ENCODE measurements at places on chromosomes 2 and 18.
A peak's percentile ranks its signal among the peaks of the same experiment; 100 is the strongest.

- no peak for DNase-seq
- no peak overlapping the region for H3K27ac ChIP-seq
- H3K27me3 ChIP-seq = no peaks in the 10 kb centered on the region
- no peaks in the 10 kb centered on the region for H3K36me3 ChIP-seq
- no peak overlapping the region for H3K4me3 ChIP-seq
- H3K4me1 ChIP-seq = peaks cover 6% of the 10 kb centered on the region
Observed at GRCh38 chr2:233416706-233417105, 62.4 kb downstream of the DGKD start.

DNA sequence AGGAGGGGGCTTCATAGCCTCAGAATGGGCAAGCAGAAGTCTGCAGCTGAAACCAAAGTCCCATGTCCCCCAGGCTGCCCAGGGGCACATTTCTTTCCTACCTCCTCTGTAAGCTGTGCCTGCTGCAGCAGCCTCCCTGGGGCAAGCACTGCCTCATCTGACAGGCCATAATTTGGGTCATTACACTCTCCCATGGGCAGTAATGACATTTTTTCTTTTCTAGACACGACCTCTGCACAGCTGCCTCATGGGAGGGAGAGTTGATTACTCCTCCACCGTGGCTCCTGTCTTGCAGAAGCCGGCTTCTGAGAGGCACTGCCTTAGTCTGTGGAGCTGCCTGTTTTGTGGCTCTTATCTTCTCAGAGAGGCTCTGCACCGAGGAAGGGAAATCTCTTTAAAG is 268.9 kb downstream of the TDRD15 start:
- H3K27me3 ChIP-seq = no peaks in the 10 kb centered on the region
- no peak overlapping the region for H3K27ac ChIP-seq
- H3K4me3 ChIP-seq = no peak overlapping the region
- DNase-seq = no peak
- no peaks in the 10 kb centered on the region for H3K4me1 ChIP-seq

DNA sequence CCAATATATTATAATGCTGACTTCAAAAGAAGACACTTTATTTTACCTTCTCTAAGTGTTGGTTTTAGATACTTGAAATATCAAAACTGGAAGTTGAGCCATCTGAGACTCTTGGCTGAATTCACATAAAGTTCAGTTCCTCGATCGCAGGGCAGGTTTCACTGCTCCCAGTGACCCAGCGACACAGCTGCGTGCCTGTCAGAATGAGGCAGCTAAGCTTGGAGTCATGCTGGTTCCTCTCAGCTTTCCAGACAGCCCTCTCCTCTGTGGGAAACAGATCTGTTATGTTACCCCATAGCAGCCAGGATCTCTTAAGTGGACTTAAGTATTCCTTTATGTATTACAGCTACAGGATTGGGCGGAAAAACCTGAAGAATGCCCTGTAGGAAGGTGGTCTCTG is 142.8 kb upstream of the ALPP start:
- H3K36me3 ChIP-seq = no peaks in the 10 kb centered on the region
- DNase-seq = peak; percentile 8
- peaks cover 4% of the 10 kb centered on the region for H3K4me1 ChIP-seq
- no peak overlapping the region for H3K4me3 ChIP-seq

DNA sequence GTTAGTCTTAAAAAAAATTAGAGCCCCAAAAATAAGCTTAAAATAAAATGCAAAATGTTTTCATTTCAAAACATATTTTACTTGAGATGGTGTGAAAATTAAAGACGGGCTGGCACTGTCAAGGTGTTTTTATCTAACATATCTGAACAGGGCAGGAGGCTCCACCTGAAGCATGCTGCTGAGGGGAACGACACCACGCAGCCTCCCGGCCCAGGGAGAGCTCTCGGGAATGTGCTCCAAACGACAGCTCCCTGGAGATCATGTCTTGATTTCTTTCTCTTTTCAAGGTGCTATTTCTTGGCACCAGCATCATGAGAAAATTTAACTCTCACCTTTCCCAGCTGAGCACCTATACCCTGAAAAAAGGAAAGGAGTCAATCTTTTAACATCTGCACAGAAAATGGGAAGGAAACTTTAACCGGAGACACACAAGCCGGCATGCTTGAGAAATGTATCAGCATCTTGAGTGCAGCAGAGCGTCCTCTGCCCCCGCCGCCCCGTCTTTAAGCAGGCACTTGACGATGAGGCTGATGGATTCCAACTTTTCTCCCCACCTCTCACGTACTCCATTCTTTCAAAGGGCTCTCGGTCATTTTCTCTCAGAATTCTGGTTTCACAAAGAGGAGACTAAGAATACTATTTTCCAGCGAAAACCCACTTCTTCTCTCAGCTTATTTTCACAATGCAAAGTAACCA is 56.6 kb downstream of the EIPR1 start:
- H3K27ac ChIP-seq = no peak overlapping the region
- H3K4me1 ChIP-seq = peaks cover 4% of the 10 kb centered on the region
- no peak overlapping the region for H3K4me3 ChIP-seq
- H3K27me3 ChIP-seq = no peaks in the 10 kb centered on the region

DNA sequence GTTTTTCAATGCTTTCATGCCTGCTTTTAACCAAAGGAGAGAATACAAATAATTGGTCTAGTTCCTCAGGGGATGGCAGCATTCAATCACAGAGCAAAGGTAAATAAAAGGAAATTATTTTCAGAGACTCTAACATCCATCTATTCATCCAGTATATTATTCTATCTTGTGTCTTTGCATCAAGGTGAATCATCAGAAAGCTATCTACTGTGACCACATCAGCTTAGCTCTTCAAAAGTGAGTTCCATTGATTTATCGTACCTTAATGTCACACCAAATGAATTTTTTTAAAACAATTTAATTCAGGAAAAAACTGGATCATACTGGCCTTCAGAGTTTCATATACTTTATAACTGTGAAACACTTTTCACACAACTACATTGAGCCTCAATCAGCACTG is 66.1 kb downstream of the CHN1 start:
- H3K27ac ChIP-seq = no peak overlapping the region
- no peak overlapping the region for H3K4me3 ChIP-seq
- peaks cover 96% of the 10 kb centered on the region for H3K36me3 ChIP-seq
- no peak for DNase-seq

DNA sequence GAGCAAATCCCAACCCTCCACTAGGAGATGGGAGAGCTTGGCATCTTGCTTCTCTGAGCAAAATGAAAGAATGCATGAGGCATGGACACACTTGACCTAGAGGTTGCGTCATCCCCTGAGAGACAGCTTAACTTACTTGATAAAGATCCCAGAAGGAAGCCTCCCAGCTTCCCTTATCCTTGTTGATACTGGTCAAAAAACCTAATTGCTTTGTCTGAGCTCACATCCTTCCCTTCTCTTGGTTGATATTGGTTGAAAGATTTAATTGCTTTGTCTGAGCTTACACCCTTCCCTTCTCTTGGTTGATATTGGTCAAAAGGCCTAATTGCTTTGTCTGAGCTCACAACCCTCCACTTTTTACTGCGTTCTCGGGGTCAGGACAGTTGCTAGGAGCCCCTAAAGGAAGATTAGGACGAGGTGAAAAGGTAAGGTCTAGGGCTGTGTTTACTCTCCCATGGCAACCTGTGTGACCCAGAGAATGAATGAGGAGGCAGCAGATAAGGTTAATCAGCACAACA is 12.2 kb upstream of the BOD1L2 start:
- peaks cover 5% of the 10 kb centered on the region for H3K4me1 ChIP-seq
- H3K27ac ChIP-seq = no peak overlapping the region
- H3K27me3 ChIP-seq = no peaks in the 10 kb centered on the region
- H3K4me3 ChIP-seq = no peak overlapping the region
- peak; percentile 27 for DNase-seq

- H3K36me3 ChIP-seq = no peaks in the 10 kb centered on the region
- no peaks in the 10 kb centered on the region for H3K27me3 ChIP-seq
- no peak for DNase-seq
- no peak overlapping the region for H3K4me3 ChIP-seq
- H3K27ac ChIP-seq = no peak overlapping the region
- peaks cover 1% of the 10 kb centered on the region for H3K4me1 ChIP-seq
Observed at GRCh38 chr18:60292186-60292585, 80.4 kb downstream of the MC4R start.
